DMS79 treated with DMSO at 0.1 percent for 48 hours (cell line): ENCODE measurements at places on chromosomes 5 and 9.

DNA sequence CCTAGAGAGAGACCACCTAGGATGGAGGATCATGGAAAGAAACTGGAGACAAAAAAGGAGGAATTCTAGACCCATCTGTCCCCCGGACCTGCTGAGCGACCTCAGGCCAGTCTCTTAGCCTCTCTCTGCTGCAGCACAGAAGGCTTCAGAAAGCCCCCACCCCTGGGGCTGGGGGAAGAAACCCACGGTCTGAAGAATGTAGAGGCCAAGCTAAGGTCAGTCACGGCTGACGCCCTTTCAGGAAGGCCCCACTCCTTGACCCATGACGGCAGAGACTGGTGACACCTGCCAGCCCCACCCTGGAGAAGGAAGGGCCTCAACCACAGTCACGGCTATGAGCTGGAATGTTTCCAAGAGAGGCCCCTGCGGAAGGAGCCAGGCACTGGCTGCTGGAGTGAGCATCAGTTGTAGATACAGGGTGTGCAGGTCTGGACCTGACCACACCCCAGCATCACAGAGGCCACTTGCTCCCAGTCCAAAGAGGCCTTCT is 120.5 kb upstream of the BOD1 start:
- peak; percentile 62 for DNase-seq

GRCh38 chr5:124924729-124925128 is 178.3 kb upstream of the ZNF608 start:
- DNase-seq: no peak

GRCh38 chr9:8640761-8641160 is 841.2 kb upstream of the DMAC1 start:
- DNase-seq: no peak

GRCh38 chr9:22838266-22838665 is 391.6 kb downstream of the DMRTA1 start:
- no peak for DNase-seq

GRCh38 chr5:133777951-133778350 is 165.6 kb upstream of the FSTL4 start:
- DNase-seq: no peak

GRCh38 chr5:148191010-148191409 is 11.8 kb upstream of the SPINK6 start:
- DNase-seq: no peak

GRCh38 chr9:92966518-92966800 is 19.1 kb downstream of the FGD3 start:
- DNase-seq: no peak

- DNase-seq: no peak
Measured at GRCh38 chr5:178069909-178070308, 43.4 kb upstream of the N4BP3 start.

- DNase-seq: no peak
Measured at GRCh38 chr5:158553195-158553961, 546.3 kb downstream of the EBF1 start.

- DNase-seq: peak; percentile 30
Measured at GRCh38 chr9:84397151-84397728, 56.7 kb upstream of the SLC28A3 start.

GRCh38 chr5:109688630-109688969 is 1.1 kb upstream of the MAN2A1 start:
- DNase-seq: no peak

- peak; percentile 96 for DNase-seq
Measured at GRCh38 chr9:16143947-16144890, 591.4 kb downstream of the CCDC171 start.

DNA sequence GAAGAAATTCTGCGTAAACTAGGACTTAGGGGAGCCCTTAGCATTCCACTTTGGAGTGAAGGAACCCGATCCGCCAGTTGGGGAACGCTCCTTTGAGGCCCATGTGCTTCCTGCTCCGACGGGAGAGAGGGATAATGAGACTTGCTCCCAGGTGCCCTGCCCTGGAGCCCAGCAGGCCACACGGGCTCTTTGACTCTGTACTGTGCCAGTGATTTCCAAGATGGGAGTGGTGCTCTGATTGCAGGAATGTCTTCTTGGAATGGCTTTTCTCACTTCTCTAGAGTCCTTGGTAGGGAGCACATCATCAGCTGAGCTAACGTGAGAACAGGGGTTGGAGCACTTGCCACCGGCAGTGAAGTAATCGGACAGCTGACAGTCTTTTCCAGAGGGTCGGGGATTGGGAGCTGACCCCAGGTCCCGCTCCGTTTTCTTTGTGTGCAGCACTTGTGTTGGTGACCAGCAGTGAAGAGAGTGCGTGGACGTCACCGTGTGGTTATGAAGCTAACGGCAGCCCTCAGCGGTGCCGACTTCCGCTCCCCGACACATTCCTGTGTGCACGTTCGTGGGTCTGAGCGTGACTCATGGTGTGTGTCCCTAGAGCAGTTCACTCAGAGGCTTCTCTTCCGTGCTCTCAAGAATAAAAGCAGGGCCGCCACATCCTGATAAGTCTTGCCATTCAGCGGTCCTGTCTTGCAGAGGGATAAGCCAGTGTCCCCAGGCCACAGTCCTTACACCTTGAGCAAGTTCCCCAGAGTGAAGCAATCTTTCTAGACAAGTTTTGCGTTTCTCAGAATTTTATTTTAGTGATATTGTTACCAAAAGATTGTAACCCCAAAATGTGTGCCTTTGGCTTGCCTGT is 25.6 kb downstream of the ABL1 start:
- no peak for DNase-seq

- no peak for DNase-seq
Measured at GRCh38 chr9:68458918-68459317, 81.8 kb downstream of the TMEM252 start.

DNA sequence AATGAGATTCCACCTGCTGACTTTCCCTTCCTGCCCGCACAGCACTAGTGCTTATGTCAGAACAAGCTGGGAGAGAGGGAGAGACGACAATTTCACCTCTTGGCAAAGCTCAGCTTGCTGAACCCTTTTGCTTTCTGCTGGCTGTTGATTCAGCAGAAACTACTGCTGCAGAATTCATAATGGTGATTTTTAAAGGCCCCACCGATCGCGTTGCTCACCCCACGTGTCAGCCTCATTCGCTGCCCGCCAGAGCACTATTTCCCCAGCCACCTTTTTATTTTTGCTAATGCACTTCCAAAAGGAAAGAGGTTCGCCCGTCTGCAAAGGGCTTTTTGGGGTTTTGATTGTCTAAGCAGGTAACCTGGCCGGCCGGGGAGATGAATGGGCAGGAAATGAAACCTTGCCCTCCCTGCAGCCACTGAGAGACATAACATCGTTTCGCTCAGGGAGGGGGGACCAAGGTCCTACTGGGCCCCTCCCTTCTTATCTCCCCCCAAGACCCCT is 1.3 kb downstream of the PPP2R2B start:
- DNase-seq: peak; percentile 13

- no peak for DNase-seq
Measured at GRCh38 chr5:151812757-151813309, 41.1 kb downstream of the G3BP1 start.

GRCh38 chr9:88716596-88717290 is 181.8 kb downstream of the NXNL2 start:
- no peak for DNase-seq

- no peak for DNase-seq
Measured at GRCh38 chr5:100860407-100860806, 42.7 kb downstream of the ST8SIA4 start.

DNA sequence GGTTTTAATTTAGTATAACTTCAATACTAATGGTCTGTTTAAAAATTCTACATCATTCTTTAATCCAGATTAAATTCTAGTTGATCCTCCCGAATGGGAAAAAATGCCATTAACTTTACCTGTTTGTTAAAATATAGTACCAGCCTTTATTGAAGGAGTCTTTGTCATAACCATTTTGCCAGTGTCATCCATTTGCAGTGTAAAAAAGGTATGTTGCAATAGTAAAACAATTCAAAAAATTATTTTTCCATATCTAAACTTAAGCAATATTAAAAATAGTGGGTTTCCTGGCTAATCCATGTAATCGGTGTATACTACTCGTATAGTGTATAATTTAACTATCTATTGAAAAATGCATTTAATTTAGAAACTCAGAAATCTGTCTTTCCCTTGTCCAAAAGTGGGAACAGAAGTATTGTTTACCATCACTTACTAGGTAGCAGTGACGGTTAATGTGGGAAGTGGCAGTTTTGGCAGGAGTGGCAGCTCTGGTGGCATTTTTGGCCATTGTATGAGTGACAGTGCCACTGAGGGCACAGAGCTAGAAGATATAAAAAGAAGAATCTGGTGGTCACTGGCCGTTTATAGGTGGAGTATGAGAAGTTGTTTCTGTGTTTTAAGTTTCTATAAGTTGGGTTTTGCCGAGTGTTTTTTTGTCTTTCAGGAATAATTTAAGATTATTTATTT is 1.9 kb downstream of the AP3S1 start:
- DNase-seq: no peak

GRCh38 chr9:87865626-87866025 is 17.1 kb upstream of the SPATA31E1 start:
- no peak for DNase-seq

- no peak for DNase-seq
Measured at GRCh38 chr9:93669116-93669957, 93.0 kb downstream of the PHF2 start.

GRCh38 chr9:20242510-20243189 is 379.6 kb downstream of the MLLT3 start:
- no peak for DNase-seq

DNA sequence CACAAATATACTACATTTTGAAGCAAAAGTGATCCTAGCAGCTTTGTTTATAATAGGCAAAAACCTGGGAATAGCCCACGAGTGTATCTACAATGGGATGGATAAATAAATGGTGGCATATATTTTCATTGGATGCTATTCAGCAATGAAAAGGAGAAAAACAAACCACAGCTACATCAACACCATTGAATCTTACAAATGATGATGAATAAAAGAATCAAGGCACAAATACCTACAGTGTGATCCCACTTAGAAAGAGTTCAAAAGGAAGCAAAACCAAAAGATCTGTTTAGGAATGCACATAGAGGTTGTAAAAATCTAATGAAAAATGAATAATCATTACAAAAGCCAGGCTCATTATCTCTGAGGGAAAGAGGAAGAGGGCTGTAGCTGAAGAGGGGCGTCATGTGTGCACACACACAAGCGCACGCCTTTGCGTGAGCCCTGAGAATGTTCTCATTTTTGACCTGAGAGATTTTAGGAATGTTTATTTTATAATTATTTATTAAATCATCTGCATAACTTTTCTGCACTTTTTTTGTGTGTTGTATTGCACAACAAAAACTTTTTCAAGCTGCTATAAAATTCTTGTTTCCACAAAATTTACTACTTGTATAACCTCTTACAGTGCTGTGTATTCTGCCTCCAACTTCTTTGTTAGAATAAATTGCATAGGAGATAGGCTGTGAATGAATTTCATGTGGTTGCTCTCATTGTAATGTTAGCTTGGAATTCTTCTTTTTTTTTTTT is 5.9 kb upstream of the RHOBTB3 start:
- no peak for DNase-seq

GRCh38 chr5:68343421-68343826 is 127.9 kb downstream of the PIK3R1 start:
- DNase-seq: no peak

DNA sequence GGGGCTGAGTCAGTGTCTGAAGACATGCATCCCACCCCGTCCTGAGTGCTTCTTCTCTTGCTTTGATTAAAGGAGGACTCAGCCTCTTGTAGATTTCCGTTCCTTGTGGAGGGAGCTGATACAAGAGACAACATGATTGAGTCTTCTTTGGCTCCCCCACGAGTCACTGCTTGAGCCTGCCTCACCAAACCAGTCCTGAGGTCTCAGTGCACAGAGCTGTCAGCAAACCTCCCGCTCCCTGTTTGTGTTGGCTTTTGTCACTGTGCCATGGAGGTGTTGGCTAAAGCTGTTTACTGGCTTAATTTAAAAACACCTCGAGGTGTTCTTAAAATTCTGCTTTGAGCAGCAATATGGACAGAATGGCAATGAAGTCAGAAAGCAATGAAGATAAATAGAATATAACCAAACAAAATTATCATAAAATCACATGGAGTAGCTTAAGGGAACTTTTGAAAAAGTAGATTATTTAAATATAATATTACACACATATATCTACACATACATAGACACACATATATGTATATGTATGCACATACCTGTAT is 234.1 kb upstream of the ANKRD55 start:
- no peak for DNase-seq
